Diencephalon (tissue), 1 donor: ENCODE measurements at places on chromosomes 12 and 14. TPM values are rescaled to one million over a fixed set of nuclear protein-coding genes. Genes with fewer than 3 reads are reported as not detected.

The HEBP1 gene
- total RNA-seq = 5.8 TPM

The TSPAN9 gene
- 42.9 TPM for total RNA-seq

The SPTB gene
- 28.1 TPM for total RNA-seq

The RPL10L gene
- not detected for total RNA-seq

The DNAJC22 gene
- 0.92 TPM for total RNA-seq

The PRKD1 gene
- total RNA-seq = 16.4 TPM

The DIO2 gene
- 10.8 TPM for total RNA-seq

The TCL1B gene
- total RNA-seq = not detected

The SAMD15 gene
- 20.8 TPM for total RNA-seq

The AHNAK2 gene
- 30.7 TPM for total RNA-seq

The KLRC2 gene
- total RNA-seq = 4.4 TPM

The PRB2 gene
- not detected for total RNA-seq

The MYF6 gene
- 0.92 TPM for total RNA-seq

The PSMB11 gene
- total RNA-seq = not detected

The RBP5 gene
- 0.46 TPM for total RNA-seq

The MAP3K9 gene
- 31.6 TPM for total RNA-seq

The RNASE3 gene
- total RNA-seq = not detected

The LRCOL1 gene
- total RNA-seq = not detected

The SIRT4 gene
- 3.0 TPM for total RNA-seq

The IFNG-AS1 gene
- total RNA-seq = not detected

The EIF2B1 gene
- total RNA-seq = 26.8 TPM

The ZDHHC22 gene
- 31.1 TPM for total RNA-seq

The IFNG gene
- total RNA-seq = not detected

The ESRRB gene
- 0.92 TPM for total RNA-seq

The EIF2S3B gene
- 0.92 TPM for total RNA-seq

The TSPAN31 gene
- total RNA-seq = 52.6 TPM

The PTGER2 gene
- total RNA-seq = 0.46 TPM

The TESPA1 gene
- total RNA-seq = not detected

The NTS gene
- total RNA-seq = 211 TPM

The ASPG gene
- 0.46 TPM for total RNA-seq

The RAPGEF3 gene
- 16.6 TPM for total RNA-seq

The KRT2 gene
- total RNA-seq = not detected

The AQP2 gene
- total RNA-seq = not detected

The INHBE gene
- not detected for total RNA-seq

The KLRD1 gene
- total RNA-seq = under 0.01 TPM

The KRT77 gene
- total RNA-seq = not detected

The SENP1 gene
- total RNA-seq = 28.6 TPM

The GPR68 gene
- total RNA-seq = 8.1 TPM

The CEBPE gene
- not detected for total RNA-seq

The A2M gene
- total RNA-seq = 87.9 TPM

The ZFHX2 gene
- 3.5 TPM for total RNA-seq

The SERPINA9 gene
- not detected for total RNA-seq

The LPAR5 gene
- total RNA-seq = 1.2 TPM

The LYSET gene
- total RNA-seq = 17.5 TPM
